ENCODE measurements at places on chromosomes 2 and 18.

DNA sequence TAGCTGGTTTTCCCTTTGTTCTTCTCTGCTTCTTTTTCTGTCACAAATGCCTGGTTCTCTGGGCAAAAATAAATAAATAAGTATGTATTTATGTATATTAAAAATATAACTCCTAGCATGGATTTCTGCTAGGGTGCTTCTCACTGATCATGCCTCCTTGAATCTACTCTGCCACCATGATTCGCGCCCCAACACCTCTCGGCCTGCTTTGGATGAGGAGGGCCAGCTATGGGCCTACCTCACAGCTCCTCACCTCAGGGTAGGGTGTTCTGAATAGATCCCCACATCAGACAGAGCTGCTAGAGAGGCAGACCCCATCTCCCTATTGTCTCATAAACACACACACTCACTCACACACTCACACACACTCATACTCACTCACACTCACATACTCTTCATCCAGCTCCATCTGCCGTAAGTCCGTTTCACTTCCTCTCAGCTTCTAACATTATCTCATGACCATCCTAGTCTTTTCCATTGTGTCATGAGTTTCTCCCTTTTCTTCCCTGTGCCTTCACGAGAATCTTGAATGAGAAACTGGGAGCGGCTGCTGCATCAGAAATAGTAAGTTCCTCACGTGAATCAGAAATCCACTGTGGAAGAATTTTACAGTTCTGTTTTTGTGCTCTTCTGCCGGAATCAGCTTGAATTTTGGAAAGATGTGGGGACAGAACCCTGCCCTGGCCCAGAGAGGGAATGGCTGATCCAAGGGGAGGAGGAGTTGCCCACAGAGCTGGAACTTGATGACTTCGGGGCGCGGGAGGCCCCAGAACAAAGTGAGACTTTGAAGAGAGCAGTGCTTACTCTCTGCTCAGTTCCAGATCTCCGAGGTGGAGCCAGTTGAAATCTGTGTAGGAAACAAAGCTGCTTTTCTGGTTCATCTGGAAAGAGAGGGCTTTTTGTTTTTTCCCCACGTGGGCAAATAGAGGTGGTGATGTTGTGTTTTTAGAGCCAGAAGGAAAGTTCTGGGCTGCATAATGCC lies 20.9 kb downstream of the ANXA4 start:
- no peak for DNase-seq

- DNase-seq, result no peak
These were observed 107.8 kb upstream of the LRATD1 start for GRCh38 chr2:14524803-14525080.

DNA sequence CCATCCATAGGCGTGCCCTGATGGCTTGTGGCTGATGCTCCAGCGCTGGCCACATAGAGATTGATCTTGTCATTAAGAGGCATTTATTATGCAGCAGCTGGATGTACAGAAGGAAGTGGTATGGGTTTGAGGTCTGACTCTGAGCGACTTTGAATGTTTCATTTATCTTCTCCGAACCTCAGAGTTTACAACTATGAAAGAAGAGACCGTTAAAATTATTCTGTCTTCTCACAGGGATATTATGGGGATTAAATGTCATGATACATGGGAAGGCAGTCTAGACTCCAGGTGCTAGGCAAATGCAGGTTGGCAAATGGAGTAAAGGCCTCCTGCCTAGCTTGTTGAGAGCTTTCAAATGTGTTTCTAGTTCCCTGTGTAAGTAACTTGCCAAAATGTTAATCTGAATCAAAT lies 30.3 kb downstream of the MOGAT1 start:
- no peak for DNase-seq

DNA sequence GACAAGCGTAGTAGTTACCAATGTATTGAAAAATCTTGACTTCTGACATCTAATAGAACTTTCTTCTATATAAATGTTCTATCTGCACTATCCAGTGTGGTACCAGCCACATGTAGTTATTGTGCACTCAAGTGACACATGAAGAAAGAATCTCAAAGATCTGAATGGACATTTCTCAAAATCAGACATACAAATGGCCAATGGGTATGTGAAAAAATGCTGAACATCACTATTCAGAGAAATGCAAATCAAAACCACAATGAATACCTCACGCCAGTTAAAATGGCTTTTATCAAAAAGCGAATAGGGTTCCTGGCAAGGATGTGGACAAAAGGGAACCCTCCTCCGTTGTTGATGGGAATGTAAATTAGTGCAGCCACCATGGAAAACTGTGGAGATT lies 37.5 kb upstream of the SMCHD1 start:
- DNase-seq, result no peak

DNA sequence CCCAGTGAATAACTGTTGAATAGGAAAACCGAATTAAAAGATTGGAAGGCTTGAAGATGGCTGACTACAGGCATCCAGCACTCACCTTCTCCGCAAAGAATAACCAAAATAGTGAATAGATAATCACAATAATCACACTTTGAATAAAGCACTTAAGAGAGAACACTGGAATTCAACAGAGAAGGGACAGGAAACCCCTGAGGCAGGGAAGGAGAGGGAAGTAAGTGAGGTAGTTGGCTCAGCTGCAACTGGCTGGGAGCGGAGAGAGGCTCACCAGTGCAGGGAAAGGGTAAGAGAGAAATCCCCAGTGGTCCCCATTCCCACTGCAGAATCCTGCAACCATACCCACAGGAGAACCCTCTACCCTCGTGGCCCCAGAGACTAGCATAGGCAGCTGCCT lies 246.6 kb upstream of the NCKAP5 start:
- DNase-seq, result no peak

DNA sequence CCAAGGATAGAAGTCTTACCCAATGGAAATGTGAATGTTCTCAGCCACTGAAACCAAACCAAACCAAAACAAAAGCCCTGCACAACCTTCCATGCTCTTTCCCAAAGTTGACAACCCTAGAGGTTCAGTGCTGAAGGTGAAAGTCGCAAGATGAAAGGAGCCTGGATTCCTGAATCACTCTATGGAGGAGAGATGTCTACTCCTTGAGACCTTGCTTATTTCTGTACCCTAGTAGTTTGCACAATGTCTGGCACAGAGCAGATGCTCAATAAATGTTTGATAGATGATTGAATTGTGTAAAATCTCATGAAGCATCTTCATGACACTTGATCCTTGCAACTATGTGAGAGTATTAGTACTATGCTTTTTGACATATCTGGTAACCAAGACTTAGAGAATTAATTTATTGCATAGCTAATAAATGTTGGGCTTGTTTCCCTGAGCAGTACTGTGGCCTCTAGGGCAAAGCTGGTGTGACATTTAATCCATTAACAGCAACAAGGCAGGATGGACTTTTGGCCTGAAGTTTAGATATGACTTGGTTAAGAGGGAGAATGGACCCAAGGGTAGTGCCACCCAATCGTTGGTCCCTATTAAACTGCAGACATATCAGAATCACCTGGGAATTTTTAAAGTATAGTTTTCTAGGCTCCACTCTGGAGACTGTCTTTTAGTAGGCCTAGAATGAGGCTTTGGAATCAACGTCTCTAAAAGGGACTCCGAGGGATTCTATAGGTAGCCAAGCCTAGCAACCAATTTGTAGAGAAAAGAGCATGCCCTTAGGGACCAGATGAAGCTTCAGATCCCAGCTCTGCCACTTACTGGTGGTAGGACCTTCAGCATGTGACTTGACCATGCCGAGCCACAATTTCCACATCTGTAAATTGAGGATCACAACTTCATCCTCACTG lies 145.9 kb downstream of the DDX1 start:
- no peak for DNase-seq

DNA sequence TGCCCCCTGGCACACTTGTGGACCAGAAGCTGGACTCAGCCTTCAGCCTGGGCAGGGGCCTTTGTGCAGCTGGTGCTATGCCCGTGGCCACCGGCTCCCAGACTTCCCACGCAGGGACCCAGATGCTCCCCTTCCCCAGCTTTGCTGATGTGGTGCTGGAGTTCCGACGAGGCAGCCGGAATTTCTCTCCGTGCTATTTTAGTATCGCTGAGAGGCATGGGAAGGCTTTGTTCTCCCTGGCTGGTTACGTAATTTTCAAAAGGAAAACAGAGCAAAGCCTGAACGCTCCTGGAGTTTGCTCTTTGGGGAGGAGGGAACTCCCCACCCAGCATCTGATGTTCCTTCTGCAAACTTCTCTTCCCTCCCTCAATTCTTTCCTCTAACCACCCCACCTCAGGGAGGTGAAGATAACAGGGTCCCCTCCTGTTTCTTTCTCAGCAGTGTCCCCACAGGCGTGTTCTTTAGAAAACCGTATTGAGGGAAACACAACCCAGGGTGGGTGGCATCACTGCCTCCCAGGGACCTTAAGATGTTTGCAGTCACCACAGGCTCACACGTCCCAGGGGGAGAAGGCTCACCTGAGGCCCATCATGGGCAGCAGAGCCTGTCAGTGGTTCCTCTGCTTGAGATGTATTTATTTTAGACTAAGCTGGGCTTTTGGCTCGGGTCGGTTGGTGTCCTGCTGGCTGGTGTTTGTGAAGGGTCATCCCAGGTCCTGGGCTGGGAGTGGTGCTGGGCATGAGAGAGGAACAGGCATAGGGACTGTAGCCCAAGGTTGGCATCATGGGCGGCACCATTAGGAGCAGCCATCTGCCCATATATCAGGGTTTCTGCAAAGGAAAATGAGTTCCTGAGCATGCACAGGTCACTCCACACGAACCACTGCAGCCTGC lies 95.0 kb downstream of the MAPK4 start:
- DNase-seq, result no peak

DNA sequence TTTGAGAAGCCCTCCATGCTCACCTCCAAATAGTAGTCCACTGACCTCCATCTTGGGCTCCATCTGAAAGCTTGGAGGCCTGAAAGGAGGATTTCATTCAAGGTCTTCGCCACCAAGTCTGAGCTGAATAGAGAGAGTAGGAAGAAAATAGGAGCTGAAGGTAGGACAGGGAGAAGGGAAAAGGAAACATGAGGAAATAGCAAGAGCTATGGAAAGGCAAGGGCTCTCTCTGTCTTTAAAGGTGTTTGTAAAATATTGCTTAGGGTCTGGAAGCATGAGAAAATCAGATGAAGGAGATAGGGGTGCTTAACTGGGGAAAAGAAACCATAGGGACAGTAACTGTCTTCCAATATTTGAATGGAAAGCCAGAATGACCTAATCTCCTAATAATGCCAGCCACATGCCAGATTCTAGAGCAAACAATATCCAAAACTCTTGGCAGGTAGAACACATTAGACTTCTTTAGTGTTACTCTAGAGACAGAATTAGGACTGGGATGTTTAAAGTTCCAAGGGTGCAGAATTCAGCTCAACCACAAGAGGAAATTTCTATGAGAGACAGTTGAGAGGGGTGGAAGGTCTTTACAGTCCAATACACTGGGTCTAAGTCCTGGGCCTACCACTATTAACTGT lies 67.4 kb downstream of the NAB1 start:
- no peak for DNase-seq

DNA sequence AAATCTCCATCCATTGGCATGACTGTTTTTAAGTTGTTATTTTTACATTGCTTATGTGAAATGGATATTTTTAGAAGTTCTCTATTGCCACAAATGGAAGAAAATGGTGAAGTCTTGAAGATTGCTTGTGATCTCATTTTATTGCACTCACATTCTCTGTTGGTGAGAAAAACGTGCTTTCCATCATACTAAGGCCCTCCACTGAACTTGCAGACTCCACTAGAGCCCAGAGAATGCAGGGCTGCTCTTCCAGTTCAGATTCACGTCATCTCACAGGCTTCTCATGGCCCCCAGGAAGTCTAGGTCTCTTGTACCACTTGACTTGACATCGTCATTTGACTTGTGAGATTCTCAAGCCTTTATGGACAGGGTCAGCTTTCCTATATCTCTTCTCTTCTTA lies 254.8 kb upstream of the COPS8 start:
- DNase-seq, result no peak

GRCh38 chr2:235639885-235640284 lies 146.0 kb downstream of the AGAP1 start:
- DNase-seq, result no peak

GRCh38 chr18:5297597-5297996 lies 2.1 kb upstream of the ZBTB14 start:
- DNase-seq, result no peak

DNA sequence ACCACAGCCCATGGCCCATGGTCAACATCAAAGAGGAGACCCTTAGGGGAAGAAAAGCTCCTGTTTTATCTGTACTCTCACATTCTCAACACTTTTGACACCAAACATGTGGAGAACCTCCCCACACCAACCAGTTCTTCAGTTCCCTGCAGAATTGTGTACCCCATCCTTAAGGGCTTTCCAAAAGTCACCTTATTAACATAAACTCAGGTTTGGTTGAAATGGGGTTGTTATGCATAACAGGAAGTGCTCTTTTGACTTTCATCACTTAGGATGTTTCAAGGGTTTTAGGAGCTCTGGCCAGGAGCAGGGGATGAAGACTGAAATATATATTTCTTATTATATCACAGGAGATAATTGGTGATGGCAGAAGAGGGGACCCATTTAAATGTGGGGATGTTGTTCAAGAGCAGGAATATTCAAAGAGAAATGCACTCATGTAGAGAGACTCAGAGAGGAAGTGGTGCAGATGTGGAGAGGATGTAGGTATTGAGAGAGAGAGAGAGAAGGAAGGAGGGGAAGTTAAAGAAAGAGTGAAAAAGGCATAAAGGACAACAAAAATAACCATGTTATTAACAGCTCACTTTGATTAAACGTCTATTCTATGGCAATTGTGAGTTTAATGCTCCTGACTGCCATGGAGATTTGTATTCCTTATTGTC lies 35.2 kb downstream of the SP140L start:
- no peak for DNase-seq

- no peak for DNase-seq
These were observed 1.7 kb downstream of the TRIP12 start for GRCh38 chr2:229920011-229920641.

- no peak for DNase-seq
These were observed 80.2 kb downstream of the CMPK2 start for GRCh38 chr2:6785493-6785892.

DNA sequence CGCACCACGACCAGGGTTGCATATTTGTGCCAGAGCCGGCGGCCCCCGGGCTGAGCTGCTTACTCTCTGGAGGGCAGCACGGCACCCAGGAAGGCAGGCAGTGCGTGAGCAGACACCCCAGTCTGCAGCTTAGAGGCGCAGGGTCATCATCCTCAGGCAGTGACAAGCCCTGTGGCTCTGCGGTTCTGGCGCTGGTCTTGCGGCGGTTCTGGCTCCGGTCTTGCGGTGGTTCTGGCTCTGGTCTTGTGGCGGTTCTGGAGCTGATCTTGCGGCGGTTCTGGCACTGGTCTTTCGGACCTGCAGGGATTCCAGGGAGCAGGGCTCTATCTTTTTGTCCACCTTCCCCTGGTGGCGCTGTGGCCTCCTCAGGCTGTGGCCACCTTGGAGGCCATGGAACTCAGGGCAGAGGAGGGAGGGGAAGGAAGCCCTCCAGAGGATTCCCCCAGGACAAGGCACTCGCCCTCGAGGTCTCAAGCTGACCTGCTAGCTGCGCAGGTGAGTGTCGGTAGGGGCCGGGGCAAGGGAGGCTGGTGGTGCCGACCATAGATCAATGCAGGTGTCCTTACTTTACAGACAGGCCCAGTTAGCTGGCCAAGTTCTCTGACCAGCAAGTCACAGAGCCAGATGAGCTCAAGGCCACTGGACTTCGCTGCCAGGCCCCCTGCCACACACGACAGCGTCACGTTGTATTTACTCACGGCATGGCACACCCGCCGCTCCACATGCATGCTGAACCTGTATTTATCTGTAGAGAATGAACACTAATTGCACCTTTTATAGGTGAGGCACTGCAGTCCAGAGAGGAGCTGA lies 14.9 kb downstream of the ESPNL start:
- DNase-seq, result no peak

GRCh38 chr18:4074647-4075046 lies 380.5 kb downstream of the DLGAP1 start:
- DNase-seq, result no peak

GRCh38 chr2:231709636-231709980 lies 1.3 kb downstream of the PTMA start:
- peak; percentile 26 for DNase-seq
